Left renal pelvis (tissue), 4 donors: ENCODE measurements at places on chromosomes 12 and 14.

GRCh38 chr14:72679141-72679535 lies 214.8 kb downstream of the DPF3 start:
- no peak for DNase-seq

DNA sequence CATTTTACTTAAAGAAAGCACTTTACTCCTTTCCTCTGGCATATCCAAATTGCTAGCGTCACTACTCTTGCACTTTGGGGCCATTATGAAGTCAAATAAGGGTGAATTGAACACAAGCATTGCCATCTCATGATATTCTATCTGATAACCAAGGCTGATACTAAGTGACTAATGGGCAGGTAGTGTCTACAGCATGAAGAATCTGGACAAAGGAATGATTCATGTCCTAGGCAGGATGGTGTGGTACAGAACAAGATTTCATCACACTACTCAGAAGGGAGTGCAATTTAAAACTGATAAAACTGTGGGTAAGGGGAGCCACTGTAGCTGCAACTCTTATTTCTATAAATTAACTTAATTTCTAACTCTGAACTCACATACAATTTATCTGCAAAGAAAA lies 7.7 kb upstream of the SLC6A15 start:
- no peak for DNase-seq

DNA sequence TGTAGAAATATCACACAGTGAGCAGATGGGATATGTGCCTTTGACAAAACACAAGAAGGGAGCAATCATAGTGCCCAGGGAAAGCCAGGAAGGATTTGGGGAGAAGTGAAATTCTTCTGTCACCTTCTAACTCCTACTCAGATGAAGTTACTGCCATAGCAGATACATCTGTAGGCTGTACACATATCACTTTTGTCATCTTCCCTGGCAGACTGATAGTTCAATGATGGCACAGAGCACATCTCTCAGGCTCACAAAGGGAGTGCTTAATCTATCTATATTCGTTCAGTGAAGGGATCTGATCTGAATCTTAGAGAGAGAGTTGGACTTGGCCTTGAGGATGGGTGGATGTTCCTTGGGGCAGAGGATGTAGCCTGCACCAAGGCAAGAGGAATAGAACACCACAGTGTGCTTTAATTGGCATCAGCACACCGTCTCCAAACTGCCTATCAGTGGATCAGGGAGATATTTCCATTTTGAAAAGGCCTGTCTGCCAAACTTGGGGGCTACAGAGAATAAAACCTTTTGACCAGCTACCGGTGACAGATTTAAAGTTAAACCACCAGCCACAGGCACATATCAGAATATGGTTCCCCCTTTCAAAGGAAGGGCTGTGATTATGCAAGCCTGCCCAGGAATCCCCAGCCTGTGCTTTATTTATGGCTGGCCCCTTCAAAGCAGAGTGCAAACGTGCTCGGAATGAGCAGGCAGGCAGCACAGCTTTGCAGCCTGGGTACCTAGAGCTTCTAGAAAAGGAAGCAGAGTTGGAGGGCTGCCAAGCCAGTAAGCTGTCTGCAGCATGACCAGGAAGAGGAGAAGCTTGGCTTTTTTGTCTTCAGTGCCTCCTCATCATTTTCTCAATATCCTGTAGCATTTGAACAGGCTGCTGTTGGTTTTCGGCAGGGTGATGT lies 165.5 kb upstream of the DYRK2 start:
- peak; percentile 36 for DNase-seq

DNA sequence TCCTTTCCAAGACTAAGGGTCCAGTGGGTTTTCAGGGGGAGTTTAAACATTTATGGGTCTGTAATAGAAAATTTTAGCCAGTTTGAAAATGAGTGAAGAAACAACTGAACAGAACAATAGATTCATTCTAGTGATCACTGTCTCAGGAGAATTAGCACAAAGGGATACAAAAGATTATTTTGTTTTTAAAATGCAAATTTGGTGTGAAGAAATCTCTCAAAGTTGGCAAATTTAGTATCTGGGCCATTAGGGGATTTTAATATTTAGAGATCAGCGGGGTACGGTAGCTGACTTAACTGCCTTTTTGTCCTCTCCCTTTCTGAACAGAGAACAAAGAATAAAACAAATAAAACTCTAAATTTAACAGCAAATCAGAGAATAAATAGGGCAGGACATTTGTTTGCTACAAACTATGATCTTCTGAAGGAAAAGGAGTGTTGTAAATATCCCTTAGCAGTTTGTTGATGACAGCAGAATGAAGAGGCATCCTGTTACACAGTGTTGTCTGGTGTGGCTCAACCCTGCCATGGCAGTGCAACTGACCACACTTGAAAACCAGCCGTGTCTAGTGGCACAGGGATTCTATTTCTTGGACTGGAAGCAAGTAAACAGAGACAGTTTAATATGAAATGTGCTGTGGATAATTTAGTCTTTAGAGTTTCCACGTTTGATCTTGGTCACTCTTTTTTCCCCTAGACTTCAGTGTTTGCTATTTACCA lies 46.3 kb upstream of the LRTM2 start:
- no peak for DNase-seq

GRCh38 chr14:22338381-22338780 lies 250.6 kb downstream of the DAD1 start:
- no peak for DNase-seq

- no peak for DNase-seq
Measured at GRCh38 chr14:98871796-98872195, 400.2 kb downstream of the BCL11B start.

DNA sequence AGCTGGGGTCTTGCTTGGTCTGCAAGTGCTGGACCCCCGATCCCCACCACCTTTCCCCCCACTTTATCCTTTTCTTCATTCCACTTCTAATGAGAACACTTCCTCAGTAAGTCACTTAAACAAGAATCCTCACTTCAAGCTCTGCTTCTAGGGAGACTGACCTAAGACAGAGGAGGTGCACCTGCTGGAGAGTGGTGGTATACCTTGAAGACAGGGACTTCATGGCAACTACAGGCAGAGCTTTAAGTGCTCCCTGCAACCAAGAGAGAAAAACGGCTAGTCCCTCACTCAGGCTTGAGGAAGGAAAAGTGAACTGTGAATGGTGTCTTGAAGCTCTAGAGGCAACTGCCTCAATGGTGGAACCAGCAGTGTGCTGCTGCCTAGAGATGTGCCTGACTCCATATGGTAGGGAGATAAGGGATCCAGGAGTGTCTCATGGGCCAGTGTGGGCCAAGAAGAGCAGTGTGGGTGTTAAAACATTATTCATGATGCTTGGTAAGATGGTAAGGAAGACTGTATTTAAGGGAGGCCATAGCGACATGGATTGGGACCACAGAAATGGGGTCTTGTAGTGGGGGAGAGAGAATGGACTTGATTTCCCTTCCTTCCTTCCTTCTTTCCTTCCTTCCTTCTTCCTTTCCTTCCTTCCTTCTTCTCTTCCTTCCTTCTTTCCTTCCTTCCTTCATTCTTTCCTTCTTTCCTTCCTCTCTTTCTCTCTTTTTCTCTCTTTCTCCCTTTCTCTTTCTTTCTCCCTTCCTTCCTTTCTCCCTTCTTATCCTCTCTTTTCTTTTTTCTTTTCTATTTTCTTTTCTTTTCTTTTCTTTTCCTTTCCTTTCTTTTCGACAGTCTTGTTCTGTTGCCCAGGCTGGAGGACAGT lies 96.2 kb upstream of the NAP1L1 start:
- no peak for DNase-seq

- no peak for DNase-seq
Measured at GRCh38 chr12:90262251-90262650, 553.6 kb upstream of the ATP2B1 start.

DNA sequence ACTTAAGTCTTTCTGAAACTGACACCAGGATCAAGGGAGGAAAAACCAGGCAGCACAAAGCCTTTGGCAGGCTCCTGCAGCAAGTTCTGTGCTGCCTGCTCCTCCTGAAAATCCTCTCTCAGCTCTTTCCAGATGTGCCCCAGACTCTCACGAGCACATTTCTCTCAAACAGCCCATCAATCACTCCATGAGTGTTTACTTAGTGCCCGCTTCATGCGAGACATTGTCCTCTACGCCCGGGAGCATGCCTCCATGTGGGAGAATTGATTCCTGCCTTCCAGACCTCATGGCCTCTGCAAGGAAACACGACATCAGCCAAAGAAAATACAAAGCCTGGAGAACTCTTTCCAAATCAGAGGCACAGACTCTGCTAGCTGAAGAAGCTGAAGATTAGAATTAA lies 46.5 kb upstream of the TSPAN11 start:
- DNase-seq = no peak

- no peak for DNase-seq
Measured at GRCh38 chr14:20743556-20743955, 2.1 kb upstream of the EDDM3A start.

DNA sequence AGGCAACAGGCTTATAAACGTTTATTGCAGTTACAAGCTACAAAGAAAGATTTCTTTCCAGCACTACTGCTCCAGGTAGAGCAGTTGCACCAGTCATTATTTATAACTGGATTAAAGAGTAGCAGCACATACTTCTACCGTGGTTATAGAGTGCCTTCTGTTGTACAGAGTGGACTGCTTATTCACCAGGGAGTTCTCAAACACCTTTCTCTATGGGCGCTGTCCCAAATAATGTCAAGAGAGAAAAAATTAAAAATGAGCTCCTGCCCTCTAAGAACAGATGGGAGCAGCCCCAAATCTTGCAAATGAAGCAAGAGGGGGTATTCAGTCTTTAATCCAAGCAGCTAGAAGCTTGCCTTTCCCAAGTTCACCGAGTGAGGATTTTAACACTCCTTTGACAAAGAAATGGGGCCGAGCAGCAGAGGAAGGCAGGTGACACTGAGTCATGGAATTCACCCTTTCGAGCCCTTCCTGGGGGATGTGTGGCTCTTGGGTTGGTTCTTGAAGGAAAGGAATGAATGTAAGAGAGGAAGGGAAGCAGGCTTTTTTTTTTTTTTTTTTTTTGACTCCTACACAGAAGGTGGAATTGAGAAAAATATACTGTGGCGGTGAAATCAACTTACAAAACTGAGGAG lies 181.2 kb downstream of the PRKCH start:
- DNase-seq = no peak

GRCh38 chr14:104394409-104394851 lies 185.1 kb upstream of the C14orf180 start:
- DNase-seq = no peak

- no peak for DNase-seq
Measured at GRCh38 chr12:110932046-110932445, 11.7 kb upstream of the MYL2 start.

- no peak for DNase-seq
Measured at GRCh38 chr14:72876005-72876709, 17.7 kb downstream of the DPF3 start.

- no peak for DNase-seq
Measured at GRCh38 chr12:132265056-132265800, 64.2 kb downstream of the GALNT9 start.
